Cerebellar nuclear complex (tissue), 1 donor: ENCODE measurements at places on chromosomes 1 and 21.

GRCh38 chr1:151166505-151166956 lies 587 bp downstream of the SCNM1 start:
- DNase-seq: no peak

- DNase-seq: no peak
Observed at GRCh38 chr1:82848043-82848442, 1047.3 kb downstream of the ADGRL2 start.

GRCh38 chr1:176789571-176790090 lies 326.7 kb downstream of the PAPPA2 start:
- DNase-seq: no peak

GRCh38 chr1:8848663-8849386 lies 29.7 kb downstream of the ENO1 start:
- DNase-seq: peak; percentile 72

DNA sequence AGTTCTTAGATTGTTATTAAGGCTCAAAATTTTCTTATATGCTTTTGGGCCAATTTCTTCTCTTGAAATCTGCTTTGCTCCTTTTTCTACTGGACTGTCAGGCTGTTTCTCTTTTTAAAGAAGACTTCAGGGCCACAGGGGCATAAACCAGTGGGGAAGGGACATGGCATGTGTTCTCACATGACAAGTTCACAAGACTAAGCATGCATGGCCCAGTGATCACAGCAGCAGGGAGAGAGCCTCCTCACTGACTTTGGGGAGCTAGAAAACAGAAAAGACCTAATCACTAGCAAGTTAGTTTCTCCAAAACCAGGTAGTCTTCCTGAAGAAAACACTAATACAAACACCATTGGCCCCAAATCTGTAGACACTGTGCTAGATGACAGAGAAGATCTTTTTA lies 64.8 kb downstream of the RAB3GAP2 start:
- DNase-seq: no peak

DNA sequence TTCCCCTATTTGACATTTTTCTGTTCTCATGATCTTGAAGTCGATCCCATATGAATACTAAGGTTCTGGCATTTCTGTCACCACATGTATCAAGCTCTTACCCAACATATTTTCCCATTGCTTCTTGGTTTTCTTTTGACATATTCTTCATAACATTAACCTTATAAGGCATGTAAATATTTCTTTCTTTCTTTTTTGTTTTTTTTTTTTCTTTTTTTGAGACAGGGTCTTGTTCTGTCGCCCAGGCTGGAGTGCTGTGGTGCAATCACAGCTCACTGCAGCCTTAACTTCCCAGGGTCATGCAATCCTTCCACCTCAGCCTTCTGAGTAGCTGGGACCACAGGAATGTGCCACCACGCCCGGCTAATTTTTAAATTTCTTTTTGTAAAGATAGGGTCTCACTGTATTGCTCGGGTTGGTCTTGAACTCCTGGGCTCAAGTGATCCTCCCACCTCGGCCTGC lies 33.1 kb upstream of the ERRFI1 start:
- DNase-seq: no peak

DNA sequence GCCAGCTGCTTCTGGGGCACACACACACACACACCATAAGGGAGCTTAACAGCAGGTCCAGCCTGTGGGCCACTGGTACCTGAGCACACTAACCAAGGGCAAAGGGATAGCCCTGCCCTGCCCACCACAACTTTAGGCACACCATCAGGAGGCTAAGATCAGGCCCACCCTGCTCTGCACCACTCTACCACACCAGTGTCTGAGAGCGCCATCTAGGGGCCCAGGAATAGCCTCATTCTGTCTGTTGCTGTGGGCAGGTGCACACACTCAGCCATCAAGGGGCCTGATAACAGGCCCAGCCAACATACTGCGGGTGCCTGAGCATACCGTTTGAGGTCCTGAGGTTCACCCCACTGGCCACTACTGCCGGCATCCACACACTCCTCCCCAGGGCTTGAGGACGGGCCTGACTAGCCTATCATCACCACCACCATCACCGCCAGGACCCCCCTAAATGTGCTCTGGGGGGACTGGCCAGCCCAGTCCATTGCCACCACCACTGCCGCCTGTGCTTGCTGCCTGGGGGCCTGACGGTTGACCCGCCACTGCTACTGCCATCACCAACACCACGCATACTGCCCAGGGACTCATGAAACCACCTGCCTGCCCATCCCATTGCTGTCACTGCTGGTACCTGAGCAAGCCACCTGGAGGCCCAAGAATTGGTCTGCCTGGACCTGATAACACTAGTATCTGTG lies 31.3 kb downstream of the NSL1 start:
- no peak for DNase-seq

DNA sequence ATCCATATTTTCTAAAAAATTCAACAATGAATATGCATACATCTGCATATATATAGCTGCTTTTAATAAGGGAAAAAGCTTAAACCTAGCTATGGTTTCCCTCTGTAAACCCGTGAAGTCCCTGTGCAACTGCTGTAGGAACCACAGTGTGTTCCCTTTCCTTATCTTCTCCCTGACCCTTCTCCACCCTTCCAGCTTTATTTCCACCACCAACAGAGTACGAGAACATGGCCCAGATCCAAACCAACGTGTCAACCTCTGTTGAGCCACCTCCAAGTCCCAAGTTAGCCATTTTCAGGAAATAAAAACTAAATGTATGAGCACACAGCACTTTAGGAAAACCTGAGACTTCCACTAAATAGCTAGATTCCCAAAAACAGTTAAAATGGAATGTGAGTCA lies 20.3 kb downstream of the SUSD4 start:
- DNase-seq: no peak

DNA sequence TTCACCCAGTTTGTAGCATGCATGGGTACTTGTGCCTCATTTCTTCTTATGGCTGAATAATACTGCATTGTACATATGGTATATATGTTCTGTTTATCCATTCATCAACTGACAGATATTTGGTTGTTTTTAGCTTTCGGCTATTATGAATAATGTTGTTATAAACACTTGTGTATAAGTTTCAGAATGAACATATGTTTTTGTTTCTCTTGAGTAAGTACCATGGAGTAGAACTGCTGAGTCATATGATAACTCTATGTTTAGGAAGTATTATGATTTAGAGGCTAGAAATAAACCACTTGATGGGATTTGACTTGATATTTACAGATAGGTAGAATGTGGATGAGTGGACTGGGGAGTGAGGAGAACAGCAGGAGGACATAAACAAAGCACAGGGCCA lies 48.6 kb downstream of the WNT2B start:
- DNase-seq: no peak

DNA sequence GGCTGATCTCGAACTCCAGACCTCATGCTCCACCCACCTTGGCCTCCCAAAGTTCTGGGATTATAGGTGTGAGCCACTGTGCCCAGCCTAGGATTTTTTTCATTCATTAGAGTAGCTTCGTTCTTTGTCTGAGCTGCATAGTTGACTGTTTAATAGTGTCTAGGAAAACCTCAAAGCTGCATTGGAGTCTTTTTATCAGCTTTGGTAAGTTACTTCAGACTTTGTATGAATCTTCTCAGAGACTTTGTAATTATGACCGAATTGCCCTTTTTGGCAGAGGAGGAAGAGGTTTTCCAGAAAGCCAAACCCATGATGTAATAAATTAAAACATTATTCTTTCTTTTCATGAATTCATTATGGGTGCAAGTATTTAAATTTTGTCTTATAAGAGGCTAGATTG lies 5.1 kb downstream of the DNAJB4 start:
- DNase-seq: no peak

DNA sequence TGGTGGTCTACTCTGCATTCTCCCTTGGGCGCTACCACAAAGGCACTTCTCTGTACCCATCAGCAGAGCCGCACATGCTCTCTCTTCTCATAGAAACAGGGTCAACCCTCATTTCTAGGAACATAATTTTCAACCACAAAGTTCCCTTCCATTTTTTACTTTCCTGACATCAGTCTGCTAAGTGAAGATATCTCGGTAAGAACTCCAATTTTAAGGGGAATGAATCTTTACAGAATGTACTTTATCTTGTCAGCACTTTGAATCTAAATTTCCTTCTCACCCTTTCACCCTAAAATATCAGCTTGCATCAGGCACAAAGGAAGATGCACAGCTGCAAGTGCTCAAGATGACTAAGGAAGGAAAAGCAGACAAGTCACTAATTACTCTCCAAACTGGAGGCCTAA lies 545.9 kb downstream of the SMYD3 start:
- DNase-seq: no peak

- no peak for DNase-seq
Observed at GRCh38 chr1:162284206-162284955, 92.3 kb downstream of the SPATA46 start.

GRCh38 chr1:223845037-223845809 lies 524 bp downstream of the TP53BP2 start:
- peak; percentile 14 for DNase-seq

DNA sequence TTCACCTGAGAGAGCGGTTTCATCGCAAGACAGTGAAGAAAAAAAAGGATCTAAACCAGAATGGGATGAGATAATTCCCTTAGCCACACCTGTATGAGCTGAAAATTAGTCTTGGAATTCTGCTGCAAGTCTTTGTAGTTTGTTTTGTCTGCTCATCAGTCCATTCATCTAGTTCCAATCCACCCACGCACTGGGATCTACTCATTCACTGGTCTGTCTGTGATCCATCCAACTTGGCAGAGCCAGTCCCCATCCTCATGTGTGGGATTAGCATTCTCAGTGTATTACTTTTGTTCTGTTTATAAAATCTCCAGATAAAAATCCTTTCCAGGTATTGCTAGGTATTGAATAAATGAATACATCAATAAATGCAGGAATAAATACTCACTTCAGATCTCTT lies 266.5 kb upstream of the USP24 start:
- DNase-seq: no peak

- no peak for DNase-seq
Observed at GRCh38 chr1:40094466-40095110, 2.5 kb downstream of the PPT1 start.

GRCh38 chr1:99106274-99106673 lies 101.6 kb upstream of the PLPPR5 start:
- DNase-seq: no peak

DNA sequence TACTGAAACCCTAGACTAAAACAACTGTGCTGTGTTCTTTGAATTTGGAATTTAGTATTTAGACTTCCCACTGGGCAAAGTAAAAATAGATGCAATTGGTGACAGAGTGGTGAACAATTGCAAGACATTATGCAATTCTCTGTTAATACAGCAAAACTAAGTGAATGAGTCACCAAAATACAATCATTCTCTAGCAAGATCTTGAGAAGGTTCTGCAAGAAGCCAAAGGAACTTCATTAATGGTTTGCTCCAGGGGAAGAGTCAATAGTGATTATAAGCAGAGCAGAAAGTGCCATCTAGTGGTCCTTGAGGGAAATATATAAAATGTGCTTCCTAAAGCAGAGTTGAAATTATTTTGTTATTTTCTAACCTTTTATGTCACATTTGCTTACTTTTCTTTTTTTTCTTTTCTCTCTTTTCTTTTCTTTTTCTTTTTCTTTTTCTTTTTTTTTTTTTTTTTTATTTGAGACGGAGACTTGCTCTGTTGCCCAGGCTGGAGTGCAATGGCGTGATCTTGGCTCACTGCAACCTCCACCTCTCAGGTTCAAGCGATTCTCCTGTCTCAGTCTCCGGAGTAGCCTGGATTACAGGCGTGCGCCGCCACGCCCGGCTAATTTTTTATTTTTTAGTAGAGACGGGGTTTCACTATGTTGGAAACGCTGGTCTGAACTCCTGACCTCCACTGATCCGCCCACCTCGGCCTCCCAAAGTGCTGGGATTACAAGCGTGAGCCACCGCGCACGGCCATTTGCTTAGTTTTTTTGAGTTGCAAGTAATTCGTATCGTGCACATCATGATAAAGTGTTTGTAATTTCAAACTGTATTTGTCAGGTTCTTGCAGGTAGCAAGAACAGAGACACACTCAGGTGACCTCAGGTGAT lies 99.2 kb downstream of the CTH start:
- no peak for DNase-seq

DNA sequence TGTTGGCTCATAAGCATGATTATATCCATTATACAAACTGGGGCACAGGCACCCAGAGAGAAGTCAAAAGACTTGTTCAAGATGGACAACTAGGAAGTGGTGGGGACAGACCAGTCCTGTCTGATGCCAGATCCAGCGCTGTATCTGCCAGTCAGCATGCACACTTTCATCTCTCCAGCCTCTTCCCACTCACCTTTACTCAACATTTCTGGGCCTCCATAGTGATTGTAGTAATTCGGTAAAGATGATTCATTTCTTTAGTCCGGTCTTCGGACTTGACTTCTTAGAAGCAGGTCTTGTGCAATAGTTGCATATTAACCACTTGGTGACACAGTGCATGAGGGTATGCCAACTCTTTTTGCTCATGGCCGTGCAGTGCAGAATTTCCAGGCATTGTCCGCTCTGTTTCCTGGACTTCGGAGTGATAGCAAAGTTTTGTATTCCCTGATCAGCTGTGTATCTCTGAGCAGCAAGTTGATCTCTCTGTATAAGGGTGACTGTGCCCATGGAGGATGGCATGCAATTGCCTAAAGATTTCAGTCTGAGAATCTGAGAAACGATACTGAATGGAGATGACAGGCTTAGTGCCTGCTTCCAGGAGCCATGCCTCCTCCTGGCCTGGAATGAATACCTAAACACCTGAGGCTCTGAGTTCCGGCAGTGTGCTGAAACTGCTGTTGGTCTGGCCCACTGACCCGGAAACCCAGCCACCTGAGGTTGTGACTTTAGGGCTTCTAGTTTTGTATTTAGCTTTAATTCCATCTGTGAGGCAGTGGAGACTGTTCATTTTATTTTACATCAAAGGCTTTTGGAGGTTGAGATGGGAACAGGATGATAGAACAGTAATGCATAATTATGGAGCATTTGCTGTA lies 39.0 kb downstream of the GALNT2 start:
- no peak for DNase-seq

DNA sequence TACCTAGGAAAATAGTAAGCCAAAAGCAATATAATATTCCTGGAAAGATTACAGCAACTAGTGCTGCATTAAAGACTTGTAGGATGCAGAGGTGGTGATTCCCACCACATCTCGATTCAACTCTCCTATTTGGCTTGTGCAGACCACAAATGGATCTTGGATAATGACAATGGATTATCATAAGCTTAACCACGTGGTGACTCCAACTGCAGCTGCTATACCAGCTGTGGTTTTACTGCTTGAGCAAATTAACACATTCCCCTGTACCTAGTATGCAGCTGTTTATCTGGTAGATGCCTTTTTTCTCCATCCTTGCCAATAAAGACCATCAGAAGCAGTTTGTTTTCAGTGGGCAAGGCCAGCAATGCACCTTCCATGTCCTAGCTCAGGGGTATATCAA lies 542.7 kb upstream of the ADGRL4 start:
- no peak for DNase-seq

DNA sequence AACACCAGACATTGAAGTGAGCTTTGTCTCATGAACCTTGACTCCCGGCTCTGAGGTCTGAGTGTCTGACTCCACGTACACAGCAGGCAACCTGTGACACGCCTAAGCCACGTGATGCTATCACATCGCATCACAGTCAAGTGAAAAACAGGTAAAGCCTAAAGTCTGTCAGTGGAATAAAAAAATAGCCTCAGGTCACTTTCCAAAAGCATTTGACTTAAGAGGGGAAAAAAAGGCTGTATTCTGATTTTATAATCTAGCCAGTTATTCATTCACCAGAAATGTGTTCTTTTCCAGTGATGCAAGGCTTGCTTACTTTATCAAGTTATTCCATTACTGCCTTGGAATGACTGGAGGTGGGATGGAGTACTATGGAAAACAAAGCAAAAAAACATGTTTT lies 163.2 kb upstream of the HMCN1 start:
- DNase-seq: no peak

GRCh38 chr1:245036102-245036501 lies 118.7 kb upstream of the KIF26B start:
- no peak for DNase-seq
